ENCODE measurements at places on chromosomes 3 and 15.

DNA sequence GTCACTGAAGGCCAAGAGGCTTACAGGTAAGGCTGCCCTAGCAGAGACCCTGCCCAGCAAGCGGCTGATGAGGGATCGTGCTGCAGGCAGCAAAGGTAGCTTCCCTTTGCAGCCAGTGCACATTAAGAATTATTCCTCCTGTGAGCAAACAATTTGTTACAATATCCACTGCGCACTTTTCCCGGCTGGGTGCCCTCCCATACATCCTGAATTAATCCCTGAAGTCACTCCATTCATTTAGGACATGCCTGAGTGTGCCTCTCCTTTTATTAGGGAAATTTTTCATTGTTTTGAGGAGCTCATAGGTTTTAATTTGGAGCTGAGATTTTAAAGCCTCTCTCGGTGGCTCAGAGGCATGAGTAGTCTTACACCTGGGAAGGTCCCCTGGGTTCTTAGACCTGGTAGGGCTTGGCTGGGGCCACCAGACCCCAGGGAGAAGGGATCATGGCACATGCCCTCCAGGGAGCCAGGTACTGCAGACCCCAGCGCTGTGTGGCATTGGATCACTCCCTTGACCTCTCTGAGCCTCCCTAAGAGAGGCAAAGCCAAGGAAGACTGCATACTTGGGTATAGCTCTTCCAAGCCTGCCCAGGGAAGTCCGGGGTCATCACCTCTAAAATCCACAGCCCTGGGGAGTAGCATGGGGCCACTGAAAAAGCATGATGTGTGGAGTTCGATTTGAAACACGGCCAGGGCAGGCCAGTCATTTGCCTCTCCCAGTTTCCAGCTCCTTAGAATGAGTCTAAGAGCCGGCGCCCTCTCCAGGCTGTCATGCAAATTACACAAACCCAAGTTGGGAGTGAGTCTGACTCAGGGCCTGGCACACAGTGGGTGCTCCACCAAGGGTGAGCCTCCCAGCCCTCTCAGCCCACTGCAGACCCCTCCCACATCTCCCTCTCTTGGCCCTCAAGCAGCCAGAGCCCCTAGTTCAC is 151.9 kb upstream of the LINGO1 start:
- DNase-seq, result peak; percentile 34

DNA sequence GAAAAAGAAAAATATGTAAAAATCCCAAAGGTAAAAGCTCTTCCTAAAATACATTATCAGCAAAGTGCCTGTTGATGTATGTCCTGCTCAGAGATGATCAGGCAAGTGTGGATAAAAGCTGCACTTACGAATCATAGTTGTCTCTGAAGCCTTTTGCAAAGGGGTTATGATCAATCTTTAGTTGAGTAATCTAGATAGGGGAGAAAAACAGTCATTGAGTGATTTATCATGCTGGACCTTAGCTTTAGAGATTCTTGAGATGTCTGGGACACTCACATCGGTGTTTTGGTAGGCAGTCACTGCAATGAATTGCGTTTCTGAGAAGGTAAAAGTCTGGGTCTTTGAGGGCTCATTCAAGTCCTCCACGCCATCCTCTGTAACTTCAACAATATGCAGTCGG is 3.7 kb downstream of the EOMES start:
- no peak for DNase-seq

DNA sequence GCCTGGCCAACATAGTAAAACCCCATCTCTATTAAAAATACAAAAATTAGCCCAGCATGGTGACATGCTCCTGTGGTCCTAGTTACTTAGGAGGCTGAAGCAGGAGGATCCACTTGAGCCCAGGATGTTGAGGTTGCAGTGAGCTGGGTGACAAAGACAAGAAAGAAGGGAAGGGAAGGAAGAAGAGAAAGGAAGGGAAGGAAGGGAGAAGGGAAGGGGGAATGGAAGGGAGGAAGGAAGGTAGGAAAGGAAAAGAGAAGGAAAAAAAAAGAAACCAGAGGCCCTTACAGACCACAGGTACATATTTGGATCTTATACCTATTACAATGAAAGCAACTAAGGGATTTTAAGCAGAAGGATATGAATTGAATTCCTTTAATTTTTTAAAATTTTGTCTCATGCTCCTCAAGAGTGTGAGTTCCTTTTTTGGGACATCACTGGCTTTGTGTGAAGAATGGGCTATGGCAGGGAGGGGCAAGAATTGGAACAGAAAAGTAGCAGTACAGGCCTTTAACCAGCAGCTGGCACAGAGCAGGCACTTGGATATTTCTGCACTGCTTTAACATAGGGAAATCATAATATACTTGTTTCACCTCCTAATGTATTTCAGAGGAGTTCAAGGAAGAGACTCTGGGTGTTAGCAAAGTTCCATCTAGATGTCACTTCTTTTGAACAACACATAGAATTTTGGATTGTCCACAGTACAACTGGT is 7.9 kb downstream of the RAB27A start:
- no peak for DNase-seq

DNA sequence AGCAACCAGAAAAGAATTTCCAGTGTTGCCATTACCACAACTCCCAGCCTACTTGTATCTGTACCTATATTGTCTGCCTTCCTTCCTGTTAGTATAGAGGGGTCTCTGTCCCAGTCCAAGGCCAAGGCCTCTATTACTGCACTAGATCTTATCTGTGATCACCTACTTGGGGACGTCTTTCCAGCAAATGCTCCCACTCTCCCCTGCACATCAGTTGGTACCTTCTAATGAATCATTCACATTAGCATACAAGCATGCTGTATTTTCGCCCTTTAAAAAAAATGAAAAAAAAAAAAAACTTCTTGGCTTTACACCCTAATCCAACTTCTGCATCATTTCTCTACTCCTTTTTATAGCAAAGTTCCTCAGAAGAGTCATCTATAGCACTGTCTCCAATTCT is 4.8 kb upstream of the AVEN start:
- DNase-seq, result no peak

- DNase-seq, result no peak
Observed at GRCh38 chr15:62348623-62349022, 183.5 kb upstream of the C2CD4B start.

GRCh38 chr3:53044711-53045517 is 959 bp downstream of the SFMBT1 start:
- peak; percentile 45 for DNase-seq

- DNase-seq, result peak; percentile 1
Observed at GRCh38 chr15:82014989-82015388, 30.8 kb downstream of the MEX3B start.

GRCh38 chr3:134795746-134796280 is 753 bp downstream of the EPHB1 start:
- DNase-seq, result peak; percentile 21

- DNase-seq, result no peak
Observed at GRCh38 chr3:178750639-178751300, 214.5 kb downstream of the KCNMB2 start.

DNA sequence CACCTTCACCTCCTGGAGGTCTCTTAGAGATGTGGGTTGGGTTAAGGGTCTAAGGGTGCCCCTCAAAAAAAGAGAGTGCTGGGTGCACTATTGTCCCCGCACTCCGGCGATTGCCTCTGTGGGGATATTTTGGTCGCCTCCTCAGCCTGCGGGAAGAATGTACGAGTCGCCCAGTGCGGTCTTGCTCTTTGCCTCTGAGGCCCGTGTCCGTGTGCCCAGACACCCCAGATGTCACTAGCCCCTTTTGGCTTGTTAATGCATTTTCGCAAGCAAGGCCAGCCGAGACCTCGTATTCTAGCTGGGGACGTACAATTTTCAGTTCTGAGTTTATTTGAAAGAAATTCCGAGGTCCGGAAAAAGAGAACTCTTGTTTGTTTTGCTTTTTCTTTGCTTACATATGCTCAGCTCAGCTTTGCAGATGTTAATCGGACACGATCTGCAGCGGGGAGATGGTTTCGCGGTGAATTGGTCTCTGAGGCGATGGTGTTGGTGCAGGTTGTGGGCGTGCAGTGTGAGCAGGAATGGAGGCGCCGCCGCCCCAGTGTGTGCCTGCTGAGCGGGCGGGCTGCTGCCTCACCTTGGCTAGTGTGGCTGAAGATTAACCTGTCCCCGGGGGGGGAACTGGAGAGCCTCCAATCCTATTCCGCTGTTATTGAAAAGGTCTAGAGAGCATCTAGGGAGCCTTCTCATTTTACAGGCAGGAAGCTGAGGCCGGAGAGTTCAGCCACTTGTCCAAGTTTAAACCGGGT is 1.4 kb downstream of the ST6GAL1 start:
- DNase-seq, result peak; percentile 14

- DNase-seq, result no peak
Observed at GRCh38 chr3:66839508-66839907, 158.6 kb upstream of the KBTBD8 start.

DNA sequence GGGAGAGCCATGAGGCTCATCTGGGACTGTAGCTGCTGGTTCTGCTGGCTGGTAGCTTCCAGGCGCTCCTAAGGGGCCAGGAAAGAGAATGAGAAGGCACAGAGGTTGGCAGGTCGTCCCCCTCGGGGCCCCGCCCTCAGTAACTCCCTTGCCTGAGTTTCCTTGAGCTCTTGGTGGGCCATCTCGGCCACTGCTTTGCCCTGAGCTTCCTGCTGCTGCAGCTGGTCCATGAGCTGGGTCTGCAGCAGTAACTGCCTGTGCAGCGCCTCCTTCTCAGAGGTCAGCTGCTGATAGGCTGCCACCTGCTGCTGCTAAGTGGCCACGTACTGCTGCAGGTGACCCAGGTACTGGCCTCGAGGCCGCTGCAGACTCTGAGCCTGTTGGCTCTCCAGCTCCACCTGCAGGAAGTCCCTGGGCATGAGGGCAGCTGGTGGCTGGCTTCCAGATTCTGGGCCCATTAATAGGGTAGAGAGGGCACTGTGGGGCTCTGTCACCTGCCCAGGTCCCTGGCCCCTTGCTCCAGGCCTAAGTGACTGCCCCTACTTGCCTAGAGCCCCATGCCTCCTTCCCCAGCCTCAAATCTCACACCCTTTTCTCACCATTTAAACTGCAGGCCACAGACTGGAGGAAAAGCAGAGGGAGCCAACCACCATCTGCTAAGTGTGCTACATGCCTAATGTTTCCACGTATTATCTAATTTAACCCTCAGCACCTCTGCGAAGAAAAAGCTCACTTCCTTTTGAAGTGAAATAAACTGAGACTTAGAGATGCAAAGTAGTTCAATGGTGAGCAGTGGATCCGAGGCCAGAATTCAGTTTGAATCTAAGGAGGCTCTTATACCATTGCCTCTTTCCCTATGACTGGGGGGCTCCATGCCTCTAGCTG is 10.8 kb upstream of the VPS33B start:
- DNase-seq, result no peak

GRCh38 chr15:69920221-69920620 is 177.5 kb downstream of the TLE3 start:
- no peak for DNase-seq

Data from fibroblast of mammary gland (primary cell).